ENCODE measurements at places on chromosomes 2 and 18.

- no peak for DNase-seq
Measured at GRCh38 chr18:72697706-72698105, 153.6 kb upstream of the CBLN2 start.

DNA sequence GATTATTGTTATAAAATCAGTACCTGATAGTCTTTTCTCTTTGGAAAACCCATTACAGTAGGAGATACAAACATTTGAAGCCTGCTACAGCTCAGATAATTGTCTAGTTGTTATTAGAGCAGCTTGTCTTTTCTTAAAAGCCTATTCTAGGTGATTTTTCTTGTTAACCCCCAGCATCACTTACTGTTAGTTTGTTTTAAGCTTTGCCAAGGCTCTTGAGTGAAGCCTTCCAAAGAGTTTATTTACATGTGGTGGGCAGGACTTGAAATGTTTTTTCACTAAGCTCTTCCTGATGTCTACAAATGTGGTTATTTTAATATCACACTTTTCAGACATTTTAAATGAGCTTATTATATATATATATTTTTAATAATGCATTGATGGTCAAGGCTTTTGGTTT is 791.3 kb downstream of the PLCL1 start:
- no peak for DNase-seq

- no peak for DNase-seq
Measured at GRCh38 chr2:2861666-2862240, 515.9 kb downstream of the EIPR1 start.

DNA sequence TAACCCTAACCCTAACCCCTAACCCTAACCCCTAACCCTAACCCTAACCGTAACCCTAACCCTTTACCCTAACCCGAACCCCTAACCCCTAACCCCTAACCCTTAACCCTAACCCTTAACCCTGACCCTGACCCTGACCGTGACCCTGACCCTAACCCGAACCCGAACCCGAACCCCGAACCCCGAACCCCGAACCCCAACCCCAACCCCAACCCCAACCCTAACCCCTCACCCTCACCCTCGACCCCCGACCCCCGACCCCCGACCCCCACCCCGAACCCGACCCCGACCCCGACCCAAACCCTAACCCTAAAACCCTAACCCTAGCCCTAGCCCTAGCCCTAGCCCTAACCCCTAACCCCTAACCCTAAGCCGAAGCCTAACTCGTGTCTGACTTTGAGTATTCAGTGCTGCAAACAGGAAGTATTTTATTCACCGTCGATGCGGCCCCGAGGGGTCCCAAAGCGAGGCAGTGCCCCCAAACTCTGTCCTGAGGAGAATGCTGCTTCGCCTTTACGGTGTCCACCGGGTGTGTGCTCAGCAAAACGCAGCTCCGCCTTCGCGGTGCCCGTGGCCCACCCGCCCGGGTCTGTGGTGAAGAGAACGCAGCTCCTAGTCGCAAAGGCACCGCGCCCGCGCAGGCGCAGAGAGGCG is 36.0 kb downstream of the FAM110C start:
- DNase-seq = no peak

GRCh38 chr18:5488844-5489243 is 55.0 kb downstream of the EPB41L3 start:
- DNase-seq = no peak

DNA sequence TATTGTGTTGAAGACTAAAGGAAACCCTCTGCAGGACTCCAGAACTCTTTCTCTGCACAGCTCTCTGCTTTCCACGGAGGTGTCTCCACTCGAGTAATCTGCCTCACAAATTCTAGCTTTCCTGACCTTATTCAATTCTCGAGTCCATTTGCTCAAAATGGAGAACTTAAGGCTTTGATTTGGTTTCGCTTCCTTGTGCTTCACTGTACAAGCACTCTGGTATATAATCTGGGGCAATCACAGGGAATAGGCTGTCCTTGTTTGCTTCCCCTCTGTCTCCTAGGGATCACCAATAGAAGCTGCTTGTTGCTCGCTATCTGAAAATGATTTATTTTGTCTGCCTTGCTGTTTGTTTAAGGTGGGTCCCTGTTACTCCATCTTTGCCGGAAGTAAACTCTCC is 129.1 kb upstream of the DOCK10 start:
- DNase-seq = no peak

GRCh38 chr2:240686460-240686859 is 3.8 kb upstream of the AQP12B start:
- DNase-seq = no peak

DNA sequence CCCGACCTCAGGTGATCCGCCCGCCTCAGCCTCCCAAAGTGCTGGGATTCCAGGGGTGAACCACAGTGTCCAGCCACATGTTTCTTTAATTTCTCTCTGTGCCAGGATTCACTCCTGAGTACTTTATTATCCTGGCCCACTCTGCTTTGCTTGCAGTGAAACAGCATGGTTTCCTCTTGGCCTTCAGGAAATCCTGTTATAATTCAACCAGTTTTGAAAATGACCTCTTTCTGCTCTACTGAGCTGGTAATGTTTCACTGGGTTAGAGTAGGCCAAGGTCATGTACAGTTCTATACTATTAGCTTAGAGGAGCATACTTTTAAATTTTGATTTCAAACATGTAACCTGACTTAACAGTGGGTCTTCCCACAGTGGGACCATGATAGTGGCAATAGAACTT is 90.6 kb upstream of the PELI1 start:
- DNase-seq = no peak

GRCh38 chr2:44866152-44866551 is 75.3 kb upstream of the SIX3 start:
- no peak for DNase-seq

DNA sequence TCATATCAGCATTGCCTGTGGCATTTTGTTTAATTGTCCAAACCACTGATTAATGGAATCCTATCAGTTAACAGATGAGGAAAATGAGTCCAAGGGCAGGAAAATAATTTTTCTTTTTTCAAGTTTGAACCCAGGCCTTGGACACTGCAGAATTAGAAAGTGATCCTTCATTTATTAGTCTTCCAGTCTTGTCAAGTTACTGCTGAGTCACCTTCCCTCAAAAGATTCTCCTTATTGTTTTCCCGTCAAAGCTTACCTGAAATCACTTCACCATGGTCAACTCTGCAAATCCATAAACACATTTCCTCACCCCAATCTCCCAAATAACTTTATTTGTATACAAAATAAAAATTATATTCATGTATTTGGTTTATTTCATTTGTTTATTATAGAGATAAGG is 57.9 kb downstream of the WDR75 start:
- no peak for DNase-seq
